ENCODE measurements at places on chromosomes 5 and 9.

DNA sequence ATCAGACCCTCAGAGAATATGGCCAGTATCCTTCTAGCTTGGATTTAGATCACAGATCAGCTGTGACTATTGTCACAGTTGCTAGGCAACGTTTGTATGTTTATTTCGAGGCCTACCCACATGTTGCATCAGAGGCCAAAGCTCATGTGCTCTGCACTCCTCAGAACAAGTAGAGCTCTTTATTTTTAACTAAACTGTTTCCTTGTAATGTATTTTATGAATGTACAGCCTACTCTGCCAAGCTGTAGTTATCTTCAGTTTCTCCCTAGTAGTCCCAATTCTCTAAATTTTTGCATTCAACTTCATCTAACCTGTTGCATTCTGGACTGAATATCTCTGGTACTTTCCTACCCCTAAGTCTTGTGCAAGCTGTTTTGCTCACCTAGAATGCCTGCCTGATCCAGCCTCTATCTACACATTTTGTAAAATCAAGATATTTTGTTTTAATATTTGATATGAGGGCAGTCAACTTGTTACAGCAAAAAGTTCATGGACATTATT is 52.8 kb downstream of the CAST start:
- DNase-seq = no peak

DNA sequence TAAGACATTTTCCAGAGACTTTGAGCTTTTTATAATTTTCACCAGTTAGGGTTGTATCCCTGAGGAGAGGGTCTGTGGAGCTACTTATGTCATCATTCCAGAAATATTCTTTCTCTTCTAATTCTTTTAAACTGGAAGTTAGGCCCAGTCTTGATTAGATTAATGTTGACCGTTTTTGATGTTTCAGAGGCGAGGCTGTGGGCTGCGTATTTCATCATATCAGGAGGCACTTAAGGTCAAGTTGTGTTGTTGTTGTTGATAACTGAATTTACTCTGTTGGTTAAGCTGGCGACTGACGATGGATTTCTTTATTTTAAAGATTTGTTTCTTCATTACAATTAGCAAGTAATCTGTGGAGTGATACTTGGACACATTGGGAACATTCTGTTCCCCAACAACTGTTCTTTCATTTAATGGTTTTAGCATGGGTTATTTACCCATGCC is 20.1 kb downstream of the IPO11 start:
- no peak for DNase-seq

DNA sequence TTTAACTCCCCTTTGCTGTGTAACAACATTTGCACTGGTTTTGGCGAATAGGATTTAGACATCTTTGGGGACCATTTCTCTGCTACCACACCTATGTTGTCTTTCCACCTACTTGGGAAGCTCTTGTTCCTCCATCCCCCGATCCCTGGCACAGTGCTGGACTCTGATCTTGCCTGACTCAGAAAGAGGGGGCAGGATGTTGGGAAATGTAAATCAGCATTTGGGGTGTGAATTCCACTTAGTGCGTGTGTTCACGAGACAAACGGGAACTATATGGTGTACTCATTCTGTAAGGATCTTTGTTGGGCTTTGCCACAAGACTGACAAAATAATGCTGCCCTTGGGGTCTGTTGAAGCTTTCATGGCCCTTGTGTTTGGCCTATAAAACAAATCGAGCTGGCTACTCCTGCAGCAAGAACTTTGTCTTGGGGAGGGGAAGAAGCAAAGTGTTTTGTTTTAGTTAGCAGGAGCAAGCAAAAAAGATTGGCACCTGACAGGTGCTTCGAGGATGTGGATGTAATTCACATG is 18.5 kb downstream of the TMEM268 start:
- DNase-seq = no peak

DNA sequence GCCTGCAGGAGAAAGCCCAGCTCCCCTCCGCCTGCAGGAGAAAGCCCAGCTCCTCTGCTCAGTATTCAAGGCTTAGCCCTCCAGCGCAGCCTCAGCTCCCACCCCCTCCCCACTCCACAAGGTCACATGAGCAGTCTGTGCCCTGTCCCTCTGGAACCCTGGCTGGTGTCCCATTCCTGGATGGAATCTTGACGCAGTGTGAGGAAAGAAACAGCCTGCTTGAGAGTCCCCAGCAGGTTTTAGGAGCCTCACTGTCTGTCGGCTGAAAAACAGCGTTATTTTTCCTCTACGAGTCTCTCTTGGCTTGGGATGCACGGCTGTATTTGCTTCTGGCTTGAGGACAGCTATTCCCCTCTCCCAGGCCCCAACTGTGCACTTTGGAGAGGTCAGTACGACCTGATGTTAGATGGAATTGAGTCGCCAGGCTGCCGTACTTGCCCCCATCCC is 210.1 kb upstream of the TRIM32 start:
- no peak for DNase-seq

DNA sequence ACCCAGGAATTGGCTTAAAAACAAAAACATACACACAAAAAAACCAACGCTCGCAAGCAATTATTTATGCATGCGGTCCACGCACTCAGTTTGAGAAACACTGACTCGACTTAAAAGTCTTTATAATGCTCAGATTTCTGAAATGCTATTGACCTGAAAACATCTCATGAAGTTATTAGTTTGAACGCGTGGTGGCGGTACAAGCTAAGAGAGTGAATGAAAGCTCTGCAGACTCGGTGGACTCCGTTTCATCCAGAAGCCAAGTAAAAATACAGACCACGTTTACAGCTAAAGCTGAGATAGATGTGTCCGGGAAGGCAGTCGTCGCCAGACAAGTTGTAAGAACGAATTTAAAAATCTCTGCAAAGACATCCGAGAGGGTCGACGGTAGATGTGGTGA is at the start of gene PCDHB6:
Gene PCDHB6, plus strand, starts transcription at position 246 of the 400 bp plus-strand sequence. CDS start 201 bp downstream, outside the sequence.
- no peak for DNase-seq

All from lower leg skin (tissue), 4 donors.